ENCODE measurements at places on chromosomes 11 and 22.
A peak's percentile ranks its signal among the peaks of the same experiment; 100 is the strongest.

- DNase-seq = no peak
Measured at GRCh38 chr11:111440416-111441205, 61.5 kb upstream of the POU2AF1 start.

GRCh38 chr11:81036168-81036870, 1595.5 kb upstream of the TENM4 start:
- DNase-seq = no peak

- DNase-seq = peak; percentile 59
Measured at GRCh38 chr11:14258221-14258935, 100.6 kb downstream of the RRAS2 start.

DNA sequence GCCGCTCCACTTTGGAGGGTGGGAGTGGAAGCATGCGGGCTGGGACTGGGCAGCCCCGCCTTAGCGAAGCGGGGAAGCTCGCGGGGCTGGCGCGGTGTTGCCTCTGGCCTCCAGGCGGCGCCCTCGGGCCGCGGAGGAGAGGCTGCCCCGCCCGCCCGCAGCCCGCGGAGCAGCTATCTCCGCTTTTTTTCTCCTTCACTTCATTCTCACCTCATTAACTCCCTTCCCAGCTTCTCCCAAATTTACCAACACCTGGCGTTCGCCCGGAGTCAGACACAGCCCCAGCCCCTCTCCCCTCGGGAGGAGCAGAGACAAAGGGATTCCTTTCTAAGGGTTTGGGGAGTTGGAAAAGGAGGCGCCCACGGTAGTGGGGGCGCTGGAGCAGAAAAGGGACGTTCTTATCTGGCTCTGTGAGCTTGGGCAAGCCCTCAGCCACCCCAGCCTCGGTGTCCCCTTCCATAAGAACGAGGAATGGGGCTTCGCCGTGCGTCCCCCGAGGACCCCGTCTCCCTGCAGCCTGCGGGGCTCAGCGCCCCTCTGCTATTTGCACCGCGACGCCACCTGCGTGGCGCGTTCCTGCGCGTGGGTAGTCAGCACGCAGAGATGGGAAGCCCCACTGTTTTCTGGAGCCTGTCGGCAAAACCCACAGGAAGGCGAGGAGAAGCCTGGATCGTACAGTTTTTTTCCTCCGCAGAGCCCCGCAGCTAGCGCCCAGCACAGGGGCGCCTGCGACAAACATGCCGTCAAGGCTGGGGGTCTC, 1.5 kb upstream of the WNT11 start:
- DNase-seq = peak; percentile 92
